ENCODE measurements at places on chromosomes 6 and 20.

- no peak for DNase-seq
Measured at GRCh38 chr6:90849686-90850085, 262.8 kb upstream of the MAP3K7 start.

DNA sequence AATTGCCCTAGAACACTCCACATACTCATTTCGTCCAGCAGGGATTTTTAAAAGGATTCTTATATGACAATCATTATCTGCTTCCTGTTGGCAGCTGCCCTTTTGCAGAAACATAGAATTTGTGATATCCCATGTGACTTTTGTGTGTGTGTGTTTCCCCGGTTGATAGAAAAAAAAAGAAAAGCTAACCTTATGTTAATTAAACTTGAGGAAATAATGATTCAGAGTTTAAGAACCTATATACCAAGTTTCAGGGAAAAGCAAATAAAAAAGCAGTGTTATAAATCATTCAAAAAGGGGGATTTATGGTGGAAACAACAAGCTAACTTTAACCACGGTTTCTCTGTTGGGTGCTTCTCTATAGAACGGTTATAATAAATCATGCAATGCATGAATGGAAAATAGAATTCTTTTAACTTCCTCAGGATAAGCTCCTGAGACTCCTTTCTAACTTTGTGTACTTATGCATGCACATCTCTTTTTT lies 826.9 kb upstream of the EYS start:
- peak; percentile 12 for DNase-seq

GRCh38 chr6:97150932-97151331 lies 132.1 kb downstream of the MMS22L start:
- DNase-seq = peak; percentile 23

DNA sequence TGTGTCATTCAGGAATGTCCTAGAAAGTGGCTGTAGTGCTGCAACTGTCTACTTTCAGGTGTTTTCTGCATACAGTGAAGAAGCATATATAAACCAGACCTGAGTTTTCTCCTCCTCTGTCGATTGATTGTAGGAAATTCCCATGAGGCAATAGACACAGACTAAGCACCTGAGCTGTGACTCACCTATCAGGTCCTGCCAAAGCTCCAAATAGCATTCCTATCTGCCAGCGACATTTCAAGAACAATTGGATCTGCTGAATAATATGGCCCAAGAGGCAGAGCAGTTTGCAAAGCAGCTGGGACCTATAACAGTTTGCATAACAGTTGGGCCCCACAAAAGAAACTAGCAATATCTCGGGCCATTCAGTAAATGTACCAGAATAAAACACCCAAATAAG lies 360.4 kb downstream of the HAO1 start:
- peak; percentile 12 for DNase-seq

- peak; percentile 59 for DNase-seq
Measured at GRCh38 chr6:43774776-43775534, 4.9 kb downstream of the VEGFA start.

- DNase-seq = no peak
Measured at GRCh38 chr20:7123457-7123856, 356.0 kb downstream of the BMP2 start.

DNA sequence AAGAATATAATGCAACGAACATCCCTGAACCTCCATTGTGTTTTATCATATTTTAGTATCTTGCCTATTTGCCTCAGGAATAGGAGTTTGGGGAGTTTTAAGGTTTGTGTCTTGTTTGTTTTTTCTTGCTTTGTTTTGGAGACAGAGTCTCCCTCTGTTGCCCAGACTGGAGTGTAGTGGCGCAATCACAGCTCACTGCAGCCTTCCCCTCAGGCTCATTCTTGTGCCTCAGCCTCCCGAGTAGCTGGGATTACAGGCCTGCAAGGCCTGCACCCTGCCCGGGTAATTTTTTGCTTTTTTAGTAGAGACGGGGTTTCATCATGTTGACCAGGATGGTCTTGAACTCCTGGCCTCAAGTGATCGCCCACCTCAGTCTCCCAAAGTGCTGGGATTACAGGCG lies 63.3 kb upstream of the CARMIL1 start:
- DNase-seq = no peak

- DNase-seq = no peak
Measured at GRCh38 chr20:40433341-40433861, 255.6 kb downstream of the MAFB start.

- peak; percentile 59 for DNase-seq
Measured at GRCh38 chr20:14951707-14952418, 614.5 kb upstream of the FLRT3 start.

- DNase-seq = no peak
Measured at GRCh38 chr6:7868926-7869325, 41.7 kb downstream of the TXNDC5 start.

DNA sequence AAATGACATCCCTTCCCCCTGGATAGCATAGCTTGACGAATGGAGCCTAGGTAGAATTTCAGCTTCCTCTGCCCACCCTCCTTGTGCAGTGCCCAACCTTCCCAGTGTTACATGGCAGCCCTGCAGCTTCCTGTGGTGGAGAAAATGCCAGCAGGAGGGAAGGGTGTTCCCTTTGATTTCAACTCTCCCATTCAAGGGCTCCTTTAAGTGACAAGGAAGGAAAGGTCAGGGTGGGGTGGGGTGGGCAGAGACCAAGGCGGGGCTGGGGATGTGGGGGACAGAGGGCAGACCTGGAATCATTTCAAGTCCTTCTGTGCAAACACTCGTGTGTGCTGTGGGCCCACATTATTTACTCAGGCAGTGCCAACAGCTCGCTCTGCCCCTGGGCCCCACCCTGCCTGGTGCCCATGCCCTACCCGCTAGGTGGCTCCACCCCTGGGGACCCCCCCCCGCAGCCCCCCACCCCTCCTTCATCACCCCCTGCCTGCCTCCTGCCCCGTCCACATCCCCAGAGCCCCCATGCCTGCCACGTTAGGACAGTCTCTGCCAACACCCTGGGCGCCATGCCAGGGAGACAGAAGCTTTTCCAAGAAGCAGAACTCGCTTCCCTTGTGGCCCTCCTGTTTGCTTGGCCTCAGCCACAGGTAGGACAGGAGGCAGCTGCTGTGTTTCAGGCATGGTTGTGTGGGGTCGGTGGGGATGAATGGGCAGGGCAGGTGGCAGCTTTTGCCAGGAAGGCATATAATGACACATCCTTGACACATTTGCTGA lies 9.4 kb downstream of the SPDEF start:
- peak; percentile 73 for DNase-seq

GRCh38 chr6:2970034-2970685 lies 1.2 kb downstream of the SERPINB6 start:
- peak; percentile 15 for DNase-seq

GRCh38 chr20:59752101-59752586 lies 147.8 kb downstream of the PHACTR3 start:
- DNase-seq = no peak

- DNase-seq = no peak
Measured at GRCh38 chr20:42652266-42652665, 537.4 kb downstream of the PTPRT start.

GRCh38 chr6:148491638-148492251 lies 149.1 kb downstream of the SASH1 start:
- no peak for DNase-seq

DNA sequence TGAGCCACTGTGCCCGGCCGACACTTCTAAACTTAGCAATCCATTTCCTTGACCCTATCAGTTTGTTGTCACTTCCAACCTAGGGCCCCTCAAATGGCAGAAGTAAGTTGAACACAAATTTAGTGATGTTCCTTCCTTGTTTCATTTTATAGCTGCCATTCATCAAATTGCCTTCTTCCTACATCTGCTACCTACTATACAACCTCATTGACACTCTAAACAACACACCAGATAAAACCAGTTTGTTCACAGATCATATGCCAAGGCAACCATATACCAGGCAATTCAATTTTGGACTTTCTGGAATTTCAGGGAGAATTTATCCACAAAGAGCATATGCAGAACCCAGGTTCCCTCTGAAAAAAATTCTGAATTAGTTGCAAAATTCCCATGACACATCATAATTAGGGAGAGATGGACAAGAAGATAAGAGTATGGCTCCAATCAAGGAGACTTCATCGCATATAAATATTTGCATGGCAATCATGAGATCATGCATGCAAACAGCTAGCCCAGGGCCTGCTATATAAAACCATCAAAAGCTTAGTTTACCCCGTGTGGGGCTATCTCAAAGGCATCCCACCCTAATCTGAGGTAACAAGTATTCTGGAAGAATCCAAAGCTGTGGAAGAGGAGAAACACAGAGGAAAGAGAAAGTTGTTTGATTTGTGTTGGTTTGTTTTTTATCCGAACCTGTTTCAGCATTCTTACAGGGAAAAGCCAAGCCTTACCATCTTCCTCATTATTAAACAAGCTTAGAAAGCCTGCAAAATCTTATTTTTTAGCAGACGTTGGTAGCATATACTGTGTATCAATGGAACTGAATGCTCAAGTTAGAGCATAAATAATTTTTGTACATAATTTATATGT lies 132.8 kb upstream of the TNFAIP3 start:
- peak; percentile 16 for DNase-seq

DNA sequence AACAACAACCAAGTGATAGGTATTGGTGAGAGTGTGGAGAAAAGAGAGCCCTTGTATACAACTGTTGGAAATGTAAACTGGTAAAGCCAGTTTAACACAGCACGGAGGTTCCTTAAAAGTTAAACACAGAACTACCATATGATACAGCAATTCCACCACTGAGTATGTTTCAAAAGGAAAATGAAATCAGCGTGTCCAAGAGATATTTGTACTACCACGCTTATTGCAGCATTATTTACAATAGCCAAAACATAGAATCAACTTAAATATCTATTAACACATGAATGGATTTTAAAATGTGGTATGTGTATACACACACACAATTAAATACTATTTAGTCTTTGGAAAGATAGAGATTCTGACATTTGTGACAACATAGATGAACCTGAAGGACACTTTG lies 1.1 kb downstream of the PTCHD4 start:
- DNase-seq = peak; percentile 86

- no peak for DNase-seq
Measured at GRCh38 chr20:10731190-10731965, 57.6 kb upstream of the JAG1 start.

DNA sequence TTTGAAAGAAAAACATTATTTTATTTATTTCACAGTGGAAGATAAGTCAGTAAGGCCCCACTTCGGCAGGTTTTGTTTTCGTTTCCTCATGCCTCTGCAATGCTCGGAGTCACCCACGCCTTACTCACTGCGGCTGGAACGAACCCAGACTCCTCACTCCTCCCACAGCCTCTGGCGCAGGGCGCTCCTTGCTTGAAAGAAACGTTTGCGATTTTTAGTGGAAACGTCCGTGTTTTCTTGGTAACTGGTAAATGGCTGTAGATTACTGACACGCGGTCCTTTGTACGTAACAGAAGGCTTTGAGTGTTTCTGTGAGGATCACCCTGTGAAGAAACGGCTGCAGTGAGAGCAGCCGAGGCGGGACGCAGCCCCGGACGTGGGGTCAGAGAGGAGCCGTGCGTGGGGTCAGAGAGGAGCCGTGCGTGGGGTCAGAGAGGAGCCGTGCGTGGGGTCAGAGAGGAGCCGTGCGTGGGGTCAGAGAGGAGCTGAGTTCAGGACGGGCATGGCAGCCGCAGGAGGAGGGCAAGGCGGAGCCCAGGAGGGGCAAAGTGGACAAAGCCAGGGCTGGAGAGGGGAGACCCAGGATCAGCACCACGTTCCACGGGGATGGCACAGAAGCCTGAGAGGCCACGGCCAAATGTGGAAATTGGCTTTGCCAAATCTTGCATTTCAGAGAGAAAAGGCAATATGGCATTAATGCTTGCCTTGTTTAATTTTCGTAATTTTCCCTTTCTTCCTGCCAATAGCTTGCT lies 198.6 kb upstream of the THBS2 start:
- peak; percentile 53 for DNase-seq

GRCh38 chr6:6516666-6517458 lies 71.7 kb upstream of the LY86 start:
- DNase-seq = no peak

- DNase-seq = no peak
Measured at GRCh38 chr6:9564021-9564420, 850.9 kb downstream of the TFAP2A start.

- DNase-seq = no peak
Measured at GRCh38 chr6:19968201-19968600, 131.0 kb downstream of the ID4 start.

DNA sequence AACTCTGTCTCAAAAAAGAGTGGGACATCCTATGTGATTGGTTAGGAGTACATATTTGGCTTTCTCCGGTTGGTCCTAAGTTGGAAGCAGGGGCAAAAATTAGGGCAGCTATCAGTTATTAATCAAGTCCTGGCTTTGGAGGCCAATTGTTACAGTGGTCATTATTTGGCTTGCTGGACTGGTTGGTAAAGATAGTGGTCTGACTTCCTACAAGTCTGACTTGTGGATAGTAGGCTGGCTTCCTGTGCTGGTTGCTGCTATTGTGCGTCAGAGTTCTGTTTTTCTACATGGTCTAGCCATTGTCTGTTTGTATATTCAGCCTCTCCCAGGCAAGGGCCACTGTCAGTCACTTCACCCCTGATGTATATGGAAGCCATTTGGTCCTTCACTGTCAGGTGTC lies 7.0 kb downstream of the ACOT8 start:
- no peak for DNase-seq

- no peak for DNase-seq
Measured at GRCh38 chr6:136155191-136155590, 94.9 kb downstream of the MTFR2 start.

GRCh38 chr6:38350220-38350619 lies 289.5 kb downstream of the BTBD9 start:
- DNase-seq = no peak

GRCh38 chr6:114651611-114652010 lies 308.8 kb upstream of the HS3ST5 start:
- DNase-seq = no peak

- no peak for DNase-seq
Measured at GRCh38 chr20:23266530-23267398, 83.8 kb upstream of the NXT1 start.

- DNase-seq = no peak
Measured at GRCh38 chr6:52675372-52675771, 4.5 kb downstream of the TMEM14A start.

- DNase-seq = no peak
Measured at GRCh38 chr6:53244399-53244931, 95.8 kb upstream of the GCM1 start.

- DNase-seq = peak; percentile 46
Measured at GRCh38 chr20:63534831-63535651, 2.1 kb downstream of the PTK6 start.

- no peak for DNase-seq
Measured at GRCh38 chr6:15674690-15675386, 12.0 kb upstream of the DTNBP1 start.

DNA sequence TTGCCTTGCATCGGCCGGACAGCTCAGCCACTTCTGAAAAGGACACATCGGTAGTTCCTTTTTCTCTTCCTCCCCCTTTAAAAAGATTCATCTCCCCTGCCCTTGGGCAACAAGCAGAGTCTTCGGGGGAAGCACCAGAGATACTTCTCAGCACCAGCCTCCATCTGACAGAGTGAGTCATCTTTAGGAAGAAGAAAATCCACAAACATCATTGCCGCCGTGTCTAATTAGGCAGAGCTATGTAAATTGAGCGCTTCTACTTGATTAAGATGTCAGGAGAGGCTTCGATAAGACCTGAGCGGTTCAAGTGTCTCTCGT lies 186.4 kb downstream of the TAF4 start:
- DNase-seq = no peak

Measured in DMS53 (cell line).